ENCODE measurements at places on chromosomes 6 and 20.
A peak's percentile ranks its signal among the peaks of the same experiment; 100 is the strongest.

GRCh38 chr6:142566628-142567396 lies 265.0 kb downstream of the ADGRG6 start:
- peak; percentile 79 for DNase-seq

- no peak for DNase-seq
These were observed 61.5 kb downstream of the MAP3K4 start for GRCh38 chr6:161053103-161053502.

- no peak for DNase-seq
These were observed 106.5 kb upstream of the NT5E start for GRCh38 chr6:85343428-85343827.

GRCh38 chr6:150200428-150201100 lies 57.7 kb downstream of the PPP1R14C start:
- DNase-seq: no peak

- DNase-seq: peak; percentile 71
These were observed 47.8 kb upstream of the GATA5 start for GRCh38 chr20:62523473-62524203.

DNA sequence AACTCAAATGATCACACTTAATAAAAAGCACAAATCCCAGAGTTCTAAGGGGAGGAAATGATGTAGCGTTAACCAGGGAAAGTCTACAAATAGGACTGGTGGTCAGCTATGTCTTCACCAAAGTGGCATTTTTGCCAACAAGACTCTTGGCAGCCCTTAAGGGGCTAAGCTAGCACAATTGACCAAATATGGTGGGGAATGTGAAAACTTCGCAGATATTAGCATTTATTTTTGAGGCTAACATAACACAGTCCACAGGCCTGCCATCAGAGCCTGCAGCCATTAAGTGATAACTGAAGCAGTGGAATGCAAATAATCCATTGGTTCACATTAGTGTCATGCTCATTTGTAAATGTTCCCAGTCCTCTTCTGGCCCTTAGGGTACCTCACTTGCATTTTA lies 274.6 kb downstream of the FOXC1 start:
- DNase-seq: no peak

- no peak for DNase-seq
These were observed 62.4 kb downstream of the CTNNBL1 start for GRCh38 chr20:37756234-37756633.

DNA sequence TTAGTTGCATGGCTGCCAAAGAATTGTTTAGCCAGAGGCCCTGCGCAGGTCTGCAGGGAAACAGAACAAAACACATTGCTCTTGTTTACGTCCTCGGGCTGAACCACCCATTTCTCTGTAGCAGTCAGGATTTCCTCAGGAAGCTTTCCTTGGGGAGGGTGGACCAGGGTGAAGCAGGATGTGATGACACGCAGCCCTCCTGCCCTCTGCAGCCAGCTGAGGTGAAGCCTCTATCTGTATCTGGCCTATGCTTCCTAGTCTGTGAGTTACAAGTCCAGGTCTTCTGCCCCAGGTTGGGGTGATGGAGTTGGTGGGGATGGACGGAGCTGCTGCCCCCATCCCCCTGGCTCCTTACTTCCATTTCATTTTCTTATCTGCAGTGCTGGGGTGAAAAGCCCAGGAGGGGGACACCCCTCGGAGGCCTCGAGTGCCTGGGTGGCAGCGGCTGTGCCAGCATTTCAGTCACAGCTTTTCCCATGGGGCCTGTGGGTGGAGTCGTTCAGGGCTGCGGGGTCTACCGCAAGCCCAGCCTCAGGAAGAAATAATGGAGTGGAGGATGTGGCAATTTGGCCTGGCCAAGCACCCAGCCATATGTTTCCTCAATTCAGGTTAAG lies 24.9 kb downstream of the SASH1 start:
- DNase-seq: no peak

- no peak for DNase-seq
These were observed 337.7 kb upstream of the PRND start for GRCh38 chr20:4383961-4384360.

GRCh38 chr6:114053791-114054190 lies 82.8 kb upstream of the HDAC2 start:
- DNase-seq: no peak

GRCh38 chr6:134519465-134519864 lies 201.6 kb upstream of the SGK1 start:
- no peak for DNase-seq

- DNase-seq: no peak
These were observed 104.7 kb upstream of the IFNGR1 start for GRCh38 chr6:137323860-137324259.

- no peak for DNase-seq
These were observed 6.8 kb upstream of the KIAA1755 start for GRCh38 chr20:38267296-38267695.

DNA sequence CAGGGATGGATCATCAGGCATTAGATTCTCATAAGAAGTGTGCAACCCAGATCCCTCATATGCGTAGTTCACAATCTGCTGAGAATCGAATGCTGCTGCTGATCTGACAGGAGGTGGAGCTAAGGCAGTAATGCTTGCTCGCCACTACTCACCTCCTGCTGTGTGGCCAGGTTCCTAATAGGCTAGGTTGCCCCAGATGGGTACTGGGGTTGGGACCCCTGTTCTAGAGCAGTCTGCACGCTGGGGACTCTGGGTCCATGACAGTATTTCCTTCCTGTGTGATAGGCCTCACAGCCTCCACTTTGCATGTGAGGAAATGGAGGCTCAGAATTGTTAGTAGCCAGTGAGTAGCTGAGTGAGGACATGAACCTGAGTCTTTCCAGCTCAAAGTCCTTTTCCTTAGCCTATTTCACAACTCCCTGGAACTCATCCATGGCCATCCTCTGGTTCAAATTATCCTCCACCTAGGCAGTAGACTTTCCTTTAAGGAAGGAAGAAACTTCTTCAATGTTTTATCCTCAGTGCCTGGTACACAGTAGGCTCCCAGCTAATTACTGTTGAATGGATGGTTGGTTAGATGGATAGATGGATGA lies 117.2 kb downstream of the SYCP2 start:
- DNase-seq: no peak
